ENCODE measurements at places on chromosomes 5 and 9.

DNA sequence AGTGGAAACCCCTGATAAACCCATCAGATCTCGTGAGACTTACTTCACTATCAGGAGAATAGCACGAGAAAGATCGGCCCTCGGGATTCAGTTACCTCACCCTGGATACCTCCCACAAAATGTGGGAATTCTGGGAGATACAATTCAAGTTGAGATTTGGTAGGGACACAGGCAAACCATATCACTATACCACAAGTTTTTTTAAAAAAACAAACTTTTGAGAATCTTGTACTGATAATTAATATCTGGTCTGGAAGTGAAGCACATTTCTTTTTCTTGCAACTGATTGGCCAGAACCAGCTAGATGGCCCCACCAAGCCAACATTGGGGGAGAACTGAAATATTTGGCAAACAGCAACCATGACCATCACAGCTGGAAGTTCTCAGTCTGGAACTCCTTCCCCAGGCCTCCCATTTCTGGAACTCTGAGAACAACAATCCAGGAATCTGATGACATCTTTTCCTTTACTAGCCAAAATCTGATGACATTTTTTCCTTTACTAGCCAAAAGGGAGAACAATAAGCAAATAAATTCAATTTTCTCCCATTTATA, 51.8 kb upstream of the CDKN2B start:
- no peak for DNase-seq

GRCh38 chr5:136396886-136397285, 31.5 kb upstream of the TRPC7 start:
- DNase-seq = no peak

GRCh38 chr9:71490810-71491209, 277.5 kb downstream of the CEMIP2 start:
- DNase-seq = no peak

GRCh38 chr9:20662156-20662555, 21.9 kb upstream of the FOCAD start:
- DNase-seq = no peak

DNA sequence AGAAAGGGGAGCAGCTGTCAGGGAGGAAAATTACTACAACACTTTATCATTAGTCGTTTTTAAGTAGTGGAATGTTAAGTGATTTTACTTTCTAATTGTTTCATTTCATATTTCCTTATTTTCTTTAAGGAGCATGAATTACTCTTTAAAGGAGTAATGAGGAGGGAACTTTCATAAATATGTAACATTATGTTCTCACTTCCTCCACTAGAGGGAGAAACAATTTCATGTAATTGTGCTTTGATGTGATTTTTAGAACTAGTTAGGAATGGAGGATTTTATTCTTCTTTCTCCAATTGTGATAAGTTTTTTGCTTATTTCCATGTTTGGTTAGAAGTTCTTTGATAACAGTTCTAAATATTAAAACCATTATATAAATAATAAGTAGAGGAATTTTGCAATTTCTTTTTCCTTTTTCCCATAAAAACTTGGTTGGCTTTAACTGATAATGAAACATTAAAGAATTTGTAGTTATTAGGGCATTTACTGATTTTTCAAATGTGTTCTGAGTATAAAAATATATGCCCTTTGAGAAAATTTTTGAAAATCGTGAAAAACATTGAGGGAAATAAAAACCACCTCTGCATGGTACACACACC, 25.6 kb downstream of the CEP78 start:
- DNase-seq = peak; percentile 33

DNA sequence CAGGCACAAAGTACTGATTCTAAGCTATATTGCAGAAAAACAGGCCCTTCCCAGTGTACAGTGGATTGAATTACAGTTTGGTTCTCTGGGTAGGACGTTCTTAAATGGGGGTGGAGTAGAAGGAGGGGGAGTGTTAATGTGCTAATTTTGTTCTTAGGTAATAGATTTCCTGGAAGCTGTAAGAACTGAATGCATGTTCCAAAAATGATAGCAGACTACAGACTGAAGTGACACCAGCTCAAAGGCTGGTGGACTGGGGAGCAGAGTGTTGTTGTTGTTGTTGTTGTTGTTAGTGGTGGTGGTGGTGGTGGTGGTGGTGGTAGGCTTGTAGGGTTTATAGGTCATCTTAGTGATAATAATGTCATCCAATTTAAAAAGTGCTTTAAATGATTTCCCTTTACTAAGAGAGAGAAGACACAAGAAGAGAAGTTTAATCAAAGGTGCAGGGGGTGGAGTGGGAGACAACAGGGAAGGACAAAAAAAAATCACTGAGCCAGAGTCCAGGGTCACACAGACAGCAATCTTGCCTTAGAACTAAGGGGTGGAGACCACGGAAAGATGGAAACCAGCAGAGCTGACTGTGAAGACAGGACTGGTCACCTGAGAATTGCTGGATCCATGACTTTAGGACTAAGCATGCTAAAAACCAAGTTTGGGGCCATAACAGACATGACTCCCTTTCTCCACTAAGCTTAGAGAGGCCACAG, 27.0 kb downstream of the TTLL11 start:
- DNase-seq = no peak

- no peak for DNase-seq
Observed at GRCh38 chr5:43409809-43410271, 2.4 kb downstream of the CCL28 start.

DNA sequence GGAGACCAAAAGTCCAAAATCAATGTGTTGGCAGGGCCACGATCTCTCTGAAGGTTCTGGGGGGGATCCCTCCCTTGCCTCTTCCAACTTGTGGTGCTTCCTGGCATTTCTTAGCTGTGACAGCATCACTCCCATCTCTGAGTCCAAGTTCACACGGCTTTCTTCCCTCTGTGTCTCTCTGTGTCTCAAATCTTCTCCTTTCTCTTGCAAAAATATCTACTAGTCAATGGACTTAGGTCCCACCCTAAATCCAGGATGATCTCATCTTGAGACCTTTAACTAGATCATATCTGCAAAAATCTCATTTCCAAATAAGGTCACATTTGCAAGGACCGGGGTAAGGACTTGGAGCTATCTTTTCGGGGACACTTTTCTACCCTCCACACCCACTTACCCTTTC, 186.1 kb downstream of the HSD17B3 start:
- DNase-seq = no peak

GRCh38 chr5:38382898-38383297, 124.5 kb downstream of the EGFLAM start:
- peak; percentile 41 for DNase-seq

Data from CD4-positive, alpha-beta T cell treated with Interleukin-12 subunit alpha and Interleukin-12 subunit beta, for 1 hour (primary cell).